A549 treated with dexamethasone at 1 μM for 4 hours (cell line): ENCODE measurements at places on chromosomes 3 and 15. TPM values are rescaled to one million over a fixed set of nuclear protein-coding genes. Genes with fewer than 3 reads are reported as not detected.

The SKOR1 gene
- 0.05 to 0.08 TPM (median 0.06 TPM) in 4 of 5 replicates, not detected in the other for total RNA-seq

The GRIP2 gene
- 0.55 to 1.6 TPM (median 1.2 TPM) in 5 replicates for total RNA-seq

The SLC28A1 gene
- 0.04 TPM in 1 of 5 replicates, not detected in the others for total RNA-seq

The ZNF860 gene
- 1.3 to 1.9 TPM (median 1.7 TPM) in 5 replicates for total RNA-seq

The SUCNR1 gene
- total RNA-seq: 0.06 to 0.08 TPM (median 0.07 TPM) in 5 replicates

The CORO2B gene
- total RNA-seq: 2.9 to 4.0 TPM (median 3.3 TPM) in 5 replicates

The VPS33B gene
- 12.6 to 18.0 TPM (median 14.5 TPM) in 5 replicates for total RNA-seq

The ASB7 gene
- 8.9 to 14.2 TPM (median 11.9 TPM) in 5 replicates for total RNA-seq

The CYP11A1 gene
- total RNA-seq: 0.05 TPM in 1 of 5 replicates, not detected in the others

The ZFAND6 gene
- 95.7 to 111 TPM (median 97.3 TPM) in 5 replicates for total RNA-seq

The RASA2 gene
- 5.8 to 9.2 TPM (median 8.0 TPM) in 5 replicates for total RNA-seq

The HOMER2 gene
- 15.9 to 26.1 TPM (median 24.6 TPM) in 5 replicates for total RNA-seq

The TRIM59 gene
- total RNA-seq: 7.9 to 10.7 TPM (median 8.7 TPM) in 5 replicates

The SLCO2A1 gene
- total RNA-seq: 0.16 to 0.38 TPM (median 0.20 TPM) in 5 replicates

The SLC12A8 gene
- total RNA-seq: 1.8 to 2.7 TPM (median 2.1 TPM) in 5 replicates

The CACNA1D gene
- 0.54 to 1.1 TPM (median 0.88 TPM) in 5 replicates for total RNA-seq

The ANKUB1 gene
- not detected in 5 replicates for total RNA-seq

The FBXW12 gene
- not detected in 5 replicates for total RNA-seq

The C3orf62 gene
- total RNA-seq: 1.8 to 2.5 TPM (median 1.9 TPM) in 5 replicates

The SNRPA1 gene
- total RNA-seq: 113 to 135 TPM (median 119 TPM) in 5 replicates

The OSTN gene
- not detected in 5 replicates for total RNA-seq

The GABRR3 gene
- total RNA-seq: not detected in 5 replicates

The PRTG gene
- 8.6 to 10.8 TPM (median 10.0 TPM) in 5 replicates for total RNA-seq

The TBC1D23 gene
- total RNA-seq: 10.7 to 14.8 TPM (median 13.0 TPM) in 5 replicates

The TEX264 gene
- total RNA-seq: 59.0 to 74.3 TPM (median 69.9 TPM) in 5 replicates

The FBXO45 gene
- total RNA-seq: 6.3 to 8.8 TPM (median 7.7 TPM) in 5 replicates

The STRIT1 gene
- total RNA-seq: not detected in 5 replicates

The LRRIQ4 gene
- not detected in 5 replicates for total RNA-seq

The CLDN11 gene
- 0.09 to 0.27 TPM (median 0.17 TPM) in 5 replicates for total RNA-seq

The MAP1A gene
- total RNA-seq: 0.45 to 0.74 TPM (median 0.64 TPM) in 5 replicates

The P4HTM gene
- total RNA-seq: 11.2 to 16.0 TPM (median 15.4 TPM) in 5 replicates

The PTH1R gene
- total RNA-seq: 1.0 to 2.3 TPM (median 1.4 TPM) in 5 replicates

The SCAANT1 gene
- not detected in 5 replicates for total RNA-seq

The CCDC191 gene
- 1.4 to 2.1 TPM (median 1.7 TPM) in 5 replicates for total RNA-seq

The APOD gene
- total RNA-seq: 1.2 to 2.2 TPM (median 1.6 TPM) in 5 replicates

The SAMD7 gene
- total RNA-seq: not detected in 5 replicates

The CGGBP1 gene
- total RNA-seq: 29.5 to 45.3 TPM (median 39.1 TPM) in 5 replicates

The CEP19 gene
- total RNA-seq: 2.1 to 2.9 TPM (median 2.8 TPM) in 5 replicates

The STRA6 gene
- 44.2 to 82.1 TPM (median 71.9 TPM) in 5 replicates for total RNA-seq

The ELL3 gene
- total RNA-seq: 0.95 to 2.0 TPM (median 1.4 TPM) in 5 replicates

The LOXL1 gene
- total RNA-seq: 0.53 to 1.3 TPM (median 0.74 TPM) in 5 replicates

The GPR62 gene
- not detected in 5 replicates for total RNA-seq

The LINGO1 gene
- total RNA-seq: 6.1 to 13.3 TPM (median 10.2 TPM) in 5 replicates

The ZDHHC23 gene
- total RNA-seq: 2.4 to 4.0 TPM (median 3.5 TPM) in 5 replicates

The PLSCR2 gene
- total RNA-seq: 0.11 to 0.19 TPM in 2 of 5 replicates, not detected in the others

The ZMAT3 gene
- 5.4 to 9.4 TPM (median 7.8 TPM) in 5 replicates for total RNA-seq

The CPN2 gene
- not detected in 5 replicates for total RNA-seq

The P3H2 gene
- total RNA-seq: 33.2 to 47.2 TPM (median 44.2 TPM) in 5 replicates

The PLCH1 gene
- total RNA-seq: 0.62 to 0.91 TPM (median 0.82 TPM) in 5 replicates

The A4GNT gene
- total RNA-seq: not detected in 5 replicates

The GNAT1 gene
- total RNA-seq: 0.03 to 0.48 TPM (median 0.21 TPM) in 4 of 5 replicates, not detected in the other

The ZIC4 gene
- not detected in 5 replicates for total RNA-seq

The WDR76 gene
- 12.0 to 14.7 TPM (median 12.7 TPM) in 5 replicates for total RNA-seq

The NSUN3 gene
- 5.2 to 7.0 TPM (median 6.5 TPM) in 5 replicates for total RNA-seq

The RTP2 gene
- not detected in 5 replicates for total RNA-seq
